Stimulated activated CD4-positive, alpha-beta T cell treated with anti-CD3 and anti-CD28 coated beads, Interleukin-2, amount 100 ng/mL, for 24 hours (primary cell): ENCODE measurements at places on chromosomes 5 and 9.

- DNase-seq: no peak
Measured at GRCh38 chr9:34456151-34456550, 2.2 kb downstream of the FAM219A start.

DNA sequence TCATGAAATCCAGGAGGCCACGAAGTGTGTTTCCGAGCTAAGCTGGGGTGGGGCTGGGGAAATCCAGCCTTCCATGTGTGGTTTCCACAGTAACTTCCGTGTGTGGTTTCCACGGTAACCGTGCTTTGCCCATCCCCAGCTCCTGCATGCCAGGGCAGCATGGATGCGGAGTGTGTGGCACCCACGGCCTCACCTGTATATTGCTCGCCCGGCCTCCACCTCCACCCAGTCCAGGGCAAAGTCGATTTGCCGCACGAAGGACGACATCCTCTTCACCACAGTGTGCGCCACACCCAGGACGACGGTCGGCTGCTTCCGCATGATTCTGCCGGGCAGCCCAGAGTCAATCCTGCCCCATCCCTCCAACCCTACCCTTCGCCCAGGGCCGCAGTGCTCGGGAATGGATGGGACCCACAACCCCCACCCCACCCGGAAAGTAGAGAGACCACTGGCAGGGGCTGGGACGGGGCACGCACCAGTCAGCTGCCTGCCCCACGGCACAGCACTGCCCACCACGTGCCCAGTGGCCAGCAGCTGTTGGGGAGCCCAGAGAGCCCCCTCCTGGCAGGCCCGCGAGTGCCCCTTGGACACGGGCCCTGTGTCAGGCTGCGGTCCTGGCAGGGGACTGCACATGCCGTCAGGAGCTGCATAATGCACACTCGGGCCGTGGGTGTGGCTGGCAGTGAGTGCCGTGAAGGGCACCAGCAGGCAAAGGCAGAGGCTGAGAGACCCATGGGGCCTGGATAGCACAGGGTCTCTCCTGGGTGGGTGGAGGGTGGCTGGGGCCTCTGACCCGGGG lies 39.0 kb upstream of the NSMF start:
- no peak for DNase-seq

DNA sequence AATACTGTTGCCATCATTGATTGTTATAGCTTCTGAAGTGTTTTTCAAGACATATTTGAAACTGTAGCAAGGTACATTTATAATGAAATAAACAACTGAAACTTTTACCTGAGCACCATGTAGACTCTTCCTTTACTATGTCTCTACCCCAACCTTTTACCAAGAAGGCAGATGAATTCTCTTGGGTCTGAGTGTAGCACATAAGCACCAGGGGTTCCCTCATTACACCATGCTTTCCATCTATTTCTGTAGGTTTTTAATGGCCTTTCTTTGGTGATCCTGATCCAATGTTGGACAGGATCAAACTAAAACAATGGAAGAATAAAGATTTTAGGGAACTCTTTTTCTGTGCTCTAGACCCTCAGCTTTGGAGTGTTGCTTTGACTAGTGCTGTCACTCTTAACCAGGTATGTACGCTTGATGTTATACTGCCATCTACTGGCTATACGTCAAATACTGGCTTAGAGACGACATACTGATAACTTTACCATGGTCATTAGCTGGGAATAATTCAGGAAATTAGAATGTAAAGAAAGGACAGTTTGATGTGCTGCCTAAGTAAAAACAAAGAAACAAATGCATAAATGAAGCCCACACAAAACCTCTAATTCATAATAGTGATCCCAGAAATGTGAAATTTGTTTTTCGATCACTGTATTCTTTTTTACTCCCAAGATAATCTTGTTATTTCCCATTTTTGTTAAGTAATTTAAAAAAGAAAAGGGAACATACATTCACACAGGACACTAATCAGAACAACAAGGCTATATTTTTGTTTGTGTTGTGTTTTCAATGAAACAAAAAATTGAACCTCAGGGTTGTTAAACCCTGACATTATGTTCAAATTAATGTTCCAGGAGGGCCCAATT lies 30.7 kb downstream of the IFNW1 start:
- DNase-seq: no peak

DNA sequence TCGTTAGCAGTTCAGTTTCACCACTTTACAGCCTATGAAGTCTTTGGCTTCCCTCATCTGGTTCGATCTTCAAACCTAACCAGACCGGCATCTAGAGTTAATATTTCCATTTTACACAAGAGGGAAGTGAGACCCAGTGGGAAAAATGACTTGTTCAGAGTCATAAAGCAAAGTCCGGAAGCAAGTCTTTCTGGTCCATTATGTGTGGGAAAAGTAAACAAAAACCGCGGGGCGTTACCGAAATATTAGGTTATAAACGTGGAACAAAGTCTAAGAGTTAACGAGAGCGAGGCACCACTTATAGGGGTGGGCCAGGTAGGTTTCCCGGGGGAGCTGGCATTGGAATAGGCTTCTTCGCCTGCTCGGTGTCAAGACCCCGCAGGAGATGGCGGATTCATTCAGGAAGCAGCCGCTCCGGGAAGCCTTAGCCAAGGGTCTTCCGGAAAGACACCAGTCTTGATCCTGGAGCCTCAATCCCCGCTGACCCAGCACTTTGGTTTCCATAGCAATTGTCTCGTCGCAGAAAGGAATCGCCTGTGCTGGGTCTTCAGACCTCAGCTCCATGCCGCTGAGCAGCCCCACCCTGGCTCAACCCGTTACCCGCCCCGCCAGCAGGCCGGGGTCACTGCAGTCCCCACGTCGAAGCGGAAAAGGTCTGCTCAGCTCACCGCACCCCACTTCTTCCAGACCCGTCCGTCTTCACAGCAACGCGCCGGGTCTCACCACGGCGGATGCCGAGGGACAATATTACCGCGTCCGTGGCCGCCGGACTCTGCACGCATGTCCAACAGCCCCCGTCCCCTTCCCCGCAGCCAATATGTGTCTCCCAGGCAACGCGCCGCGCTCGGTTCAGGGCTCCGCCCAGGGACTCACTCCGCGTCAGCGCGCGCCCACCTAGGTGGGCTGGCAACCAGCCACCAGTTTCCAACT lies at the start of gene C5orf52:
TSS of gene C5orf52 (plus strand) at position 872 of the 930 bp plus-strand sequence. CDS start 82 bp downstream, outside the sequence.
- DNase-seq: peak; percentile 32

- no peak for DNase-seq
Measured at GRCh38 chr9:105608721-105609598, 51.0 kb downstream of the FKTN start.

DNA sequence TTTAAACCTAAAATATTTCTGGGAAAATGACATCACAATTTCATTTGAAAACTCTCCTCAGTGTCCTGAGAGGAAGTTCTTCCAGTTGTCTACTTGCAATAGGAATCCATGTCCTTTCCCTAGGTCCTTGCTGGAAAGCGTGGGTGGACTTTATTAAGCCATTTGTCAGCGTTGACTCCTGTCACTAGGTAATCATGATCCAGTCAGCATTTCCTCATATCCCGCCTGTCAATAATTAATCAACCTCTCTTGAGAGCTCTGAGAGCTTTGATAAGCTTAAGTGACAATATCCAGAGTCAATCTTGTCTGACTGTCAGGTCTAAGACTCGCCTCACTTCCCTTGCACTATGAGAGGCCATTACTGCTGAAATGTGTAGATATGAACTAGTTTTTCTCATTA lies 107.2 kb upstream of the SLIT3 start:
- DNase-seq: no peak

DNA sequence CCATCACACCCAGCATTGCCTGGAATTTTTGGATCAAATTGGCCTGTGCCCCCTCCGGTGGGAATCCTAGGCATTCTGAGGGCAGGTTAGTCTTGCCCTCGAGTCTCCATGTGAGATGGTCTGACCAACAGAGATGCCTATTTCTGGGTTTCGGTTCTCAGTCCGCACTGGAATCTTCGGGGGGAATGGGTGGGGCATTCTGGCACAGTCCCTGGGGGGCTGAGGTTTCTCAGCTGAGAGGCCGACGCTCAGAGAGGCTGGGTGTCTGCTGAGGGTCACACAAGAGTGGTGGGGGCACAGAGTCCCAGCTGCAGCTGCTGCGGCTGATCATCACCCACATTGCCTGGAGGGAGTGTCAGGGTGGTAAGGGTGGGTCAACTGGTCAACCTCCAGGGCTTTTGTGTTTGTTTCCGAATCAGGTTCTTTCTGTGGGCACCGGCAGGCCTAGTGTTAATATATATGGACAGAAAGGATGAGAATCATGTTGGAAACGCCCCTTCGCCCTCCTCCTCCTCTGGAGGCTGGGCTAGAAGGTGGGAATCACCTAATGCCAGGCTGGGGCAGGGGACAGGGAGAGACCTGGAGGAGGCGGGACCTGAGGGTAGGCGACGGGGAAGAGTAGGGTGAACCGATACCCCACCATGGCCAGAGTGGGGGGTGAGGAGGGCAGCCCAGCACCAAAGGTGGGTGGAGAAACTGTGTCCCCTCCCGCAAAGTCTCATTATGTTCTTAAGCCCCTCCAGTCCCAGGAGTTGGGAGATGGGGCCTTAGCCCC lies 149.5 kb upstream of the PHYKPL start:
- DNase-seq: no peak
